ENCODE measurements at places on chromosomes 6 and 20.

DNA sequence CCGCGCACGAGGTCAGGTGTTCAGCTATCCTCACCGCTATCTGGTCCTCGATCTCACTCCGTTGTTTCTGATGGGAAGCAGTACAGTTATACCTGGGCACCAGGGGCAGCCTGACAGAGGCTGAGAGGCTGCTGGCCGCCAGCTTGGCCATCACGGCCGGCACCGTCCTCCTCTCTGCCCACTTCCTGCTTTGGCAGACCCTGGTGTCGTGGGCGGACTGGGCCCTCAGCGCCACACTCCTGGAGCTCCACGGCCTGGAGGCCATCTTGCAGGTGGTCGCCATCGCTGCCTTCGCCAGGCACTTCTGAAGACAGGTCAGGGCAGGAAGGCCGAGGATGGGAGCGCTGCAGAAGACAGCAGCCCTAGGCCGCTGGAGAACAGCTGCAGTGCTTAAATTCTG, 35.2 kb downstream of the NHSL1 start:
- no peak for DNase-seq

- DNase-seq: no peak
Measured at GRCh38 chr20:34874094-34874654, 1.5 kb upstream of the GGT7 start.

DNA sequence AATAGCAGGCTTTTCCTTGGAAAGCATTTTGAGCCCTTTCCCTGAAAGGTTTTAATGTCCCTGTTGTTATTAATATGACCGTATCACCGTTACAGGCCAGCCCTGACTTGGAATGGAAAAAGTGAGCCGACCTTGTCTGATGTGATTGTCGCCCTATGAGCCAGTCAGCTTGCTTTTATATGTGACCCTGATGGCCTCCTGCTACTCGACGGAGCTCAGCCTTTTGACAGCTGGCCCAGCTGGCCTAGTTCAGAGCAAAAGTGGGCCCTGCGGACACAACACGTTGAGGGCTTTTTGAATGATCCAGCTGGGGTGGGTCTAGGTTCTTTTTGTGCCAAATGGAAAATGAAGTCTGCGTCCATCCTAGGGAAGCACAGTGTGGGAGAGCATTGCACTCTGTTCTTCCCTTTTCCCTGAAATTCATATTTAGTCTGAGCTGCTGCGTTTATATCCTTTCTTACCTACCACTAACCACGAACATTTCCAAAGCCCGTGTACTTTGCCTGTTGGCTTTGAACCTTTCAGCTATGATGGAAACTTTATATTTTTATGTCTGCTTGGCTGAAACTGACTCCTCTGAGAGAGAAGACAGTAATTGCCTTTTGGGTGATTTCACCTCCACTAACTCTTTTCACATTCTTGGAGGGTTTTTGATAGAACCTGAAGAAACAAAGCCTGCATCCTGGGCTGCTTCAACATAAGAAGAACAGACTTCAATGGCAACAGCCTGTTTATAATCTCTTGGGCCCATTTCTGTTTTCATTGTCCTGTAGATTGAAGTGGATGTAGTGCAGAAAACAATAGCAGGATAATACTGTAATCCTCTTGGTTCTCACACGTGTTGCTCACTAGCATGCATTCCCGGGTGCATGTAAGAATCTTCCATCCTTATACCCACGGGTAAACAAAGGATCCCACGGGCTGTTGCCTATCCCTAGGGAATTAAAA, 121.8 kb upstream of the HDGFL1 start:
- no peak for DNase-seq

- DNase-seq: peak; percentile 79
Measured at GRCh38 chr20:33663161-33664084, 1.3 kb downstream of the C20orf144 start.

- no peak for DNase-seq
Measured at GRCh38 chr6:25866011-25866410, 8.0 kb downstream of the SLC17A3 start.

DNA sequence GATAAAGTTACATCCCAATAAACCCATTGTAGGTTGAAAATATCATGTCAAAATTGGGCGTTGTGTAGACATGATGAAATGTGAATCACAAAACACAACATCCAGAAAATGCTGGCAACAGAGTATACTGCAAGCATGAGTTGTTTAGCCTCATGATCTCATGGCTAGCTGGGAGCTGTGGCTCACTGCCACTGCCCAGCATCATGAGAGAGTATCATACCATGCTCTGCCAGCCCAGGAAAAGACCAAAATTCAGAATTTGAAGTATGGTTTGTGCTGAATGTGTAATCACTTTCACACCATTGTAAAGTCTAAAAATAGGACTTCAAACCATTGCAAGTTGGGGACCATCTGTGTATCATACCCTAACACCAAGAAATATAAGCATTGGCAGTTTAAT, 45.2 kb upstream of the SMAP1 start:
- no peak for DNase-seq

- DNase-seq: no peak
Measured at GRCh38 chr20:47724910-47725247, 60.4 kb downstream of the SULF2 start.
